ENCODE measurements at places on chromosomes 2 and 18. TPM values are rescaled to one million over a fixed set of nuclear protein-coding genes. Genes with fewer than 3 reads are reported as not detected.

MATN3 gene
- 1.1 TPM for total RNA-seq

MOB1A gene
- total RNA-seq: 60.8 TPM

INHA gene
- total RNA-seq: not detected

HSBP1L1 gene
- total RNA-seq: 8.6 TPM

GAD1 gene
- total RNA-seq: not detected

All from IMR-90 (cell line).